ENCODE measurements at places on chromosomes 6 and 20.

GRCh38 chr20:57346477-57346876 is 4.6 kb upstream of the RAE1 start:
- DNase-seq = peak; percentile 76

DNA sequence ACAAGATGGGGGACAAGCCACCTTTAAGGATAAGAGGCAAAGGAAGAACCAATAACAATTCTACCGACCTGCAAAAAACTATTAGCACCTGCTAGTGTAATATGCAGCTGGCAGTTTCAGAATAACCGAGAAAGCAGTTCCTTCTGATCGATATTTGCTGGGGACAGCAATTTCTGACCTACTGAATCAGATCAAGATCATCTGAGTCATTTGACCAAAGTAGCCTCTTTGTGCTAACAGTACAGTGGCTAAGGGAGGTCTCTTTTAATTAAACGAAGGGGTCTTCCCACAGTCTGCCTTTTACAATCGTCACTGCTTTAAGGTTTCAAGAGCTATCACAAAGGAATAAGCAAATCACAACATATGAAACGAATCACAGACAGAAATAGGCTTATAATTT is 318.9 kb downstream of the BTBD9 start:
- DNase-seq = no peak

- DNase-seq = no peak
Measured at GRCh38 chr20:19463597-19463996, 251.2 kb downstream of the SLC24A3 start.

GRCh38 chr6:47207261-47207660 is 102.4 kb downstream of the TNFRSF21 start:
- no peak for DNase-seq

DNA sequence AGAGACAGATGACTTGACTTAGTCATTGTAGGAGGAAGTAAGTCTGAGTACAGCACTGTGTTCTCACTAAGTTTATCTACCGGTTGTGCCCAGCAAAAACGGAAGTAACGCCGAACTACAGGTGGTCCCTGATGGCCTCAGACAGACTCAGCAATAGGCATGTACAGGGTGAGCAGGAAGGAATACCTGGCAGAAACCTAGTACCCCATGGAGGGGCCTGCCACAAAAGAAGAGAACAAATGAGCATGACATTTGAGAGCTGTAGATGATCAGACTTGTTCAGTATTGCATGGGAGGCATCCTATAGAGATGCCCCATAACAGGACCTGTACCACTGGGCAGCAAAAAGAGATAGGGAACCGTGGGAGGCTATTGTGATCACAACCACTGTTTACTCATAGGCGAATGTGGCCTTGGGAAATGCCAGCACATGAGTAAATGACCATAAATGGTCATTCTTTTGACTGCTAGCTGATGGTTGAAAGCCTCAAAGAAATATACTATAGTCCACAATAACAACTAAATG is 106.4 kb upstream of the TAB2 start:
- DNase-seq = no peak

DNA sequence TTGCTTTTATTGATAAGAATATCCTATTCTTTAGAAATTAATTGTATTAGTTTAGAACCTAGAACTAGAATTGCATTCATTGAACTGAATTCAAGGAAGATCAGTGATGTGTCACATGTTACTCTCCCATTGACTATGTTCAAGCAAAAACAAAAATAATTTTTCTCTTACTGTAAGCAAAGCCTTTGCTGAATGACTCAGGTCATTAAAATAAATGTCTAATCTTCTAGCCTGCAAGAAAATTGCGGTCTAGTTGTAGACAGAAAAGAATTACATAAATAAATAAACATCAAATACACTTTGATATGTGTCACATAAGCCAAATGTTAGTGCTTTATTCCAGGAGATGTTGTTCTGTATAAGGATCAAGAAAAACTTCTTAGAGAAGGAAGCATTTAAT is 387.9 kb downstream of the ADGRB3 start:
- DNase-seq = no peak

DNA sequence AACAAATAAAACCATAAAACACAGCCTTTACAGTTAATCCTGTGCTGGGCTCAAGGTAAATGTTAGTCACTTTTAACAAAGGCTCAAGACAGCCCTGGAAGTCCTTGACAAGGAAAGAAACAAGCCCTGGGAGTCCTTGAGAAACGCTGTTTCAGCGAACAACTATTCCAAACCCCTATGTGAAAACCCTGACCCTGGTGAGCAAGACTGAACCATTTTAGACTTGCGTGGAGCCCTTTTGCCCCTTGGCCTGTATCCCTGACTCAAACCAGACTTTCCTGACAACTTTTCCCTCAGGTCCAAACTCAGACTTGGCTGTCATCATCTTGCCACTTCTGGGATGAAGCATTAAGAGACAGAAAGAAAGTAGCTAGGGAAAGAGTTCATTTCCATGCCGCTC is 180.4 kb downstream of the AIG1 start:
- no peak for DNase-seq

GRCh38 chr6:161085246-161085645 is 93.7 kb downstream of the MAP3K4 start:
- no peak for DNase-seq

All from A673 (cell line).